ENCODE measurements at places on chromosomes 3 and 15. TPM values are rescaled to one million over a fixed set of nuclear protein-coding genes. Genes with fewer than 3 reads are reported as not detected.

- DNase-seq: no peak
Measured at GRCh38 chr3:179796421-179796820, 143.6 kb downstream of the USP13 start.

- no peak for DNase-seq
Measured at GRCh38 chr15:87877114-87877810, 379.3 kb downstream of the NTRK3 start.

GRCh38 chr15:88835119-88835518 is 31.9 kb downstream of the ACAN start:
- DNase-seq: no peak

- no peak for DNase-seq
Measured at GRCh38 chr15:96849271-96849900, 518.9 kb downstream of the NR2F2 start.

DNA sequence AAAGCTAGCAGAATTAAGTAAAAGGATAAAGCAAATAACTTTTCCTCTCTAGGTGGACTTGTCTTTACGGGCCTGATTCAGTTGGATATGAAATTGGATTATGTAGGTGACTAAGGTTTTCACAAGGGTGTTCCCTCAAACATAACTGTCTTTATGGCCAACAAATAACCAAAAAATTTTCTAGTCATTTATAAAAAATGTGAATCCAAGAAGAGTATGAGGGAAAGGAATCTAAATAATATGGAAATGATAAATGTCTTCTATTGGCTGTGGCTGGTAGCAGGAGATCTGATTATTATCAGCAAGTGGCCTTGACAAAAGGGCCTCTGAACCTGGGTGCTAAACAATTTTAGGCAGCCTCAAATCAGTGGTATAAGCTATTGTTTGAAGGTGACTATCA is 594.0 kb upstream of the UBE2E2 start:
- DNase-seq: no peak

DNA sequence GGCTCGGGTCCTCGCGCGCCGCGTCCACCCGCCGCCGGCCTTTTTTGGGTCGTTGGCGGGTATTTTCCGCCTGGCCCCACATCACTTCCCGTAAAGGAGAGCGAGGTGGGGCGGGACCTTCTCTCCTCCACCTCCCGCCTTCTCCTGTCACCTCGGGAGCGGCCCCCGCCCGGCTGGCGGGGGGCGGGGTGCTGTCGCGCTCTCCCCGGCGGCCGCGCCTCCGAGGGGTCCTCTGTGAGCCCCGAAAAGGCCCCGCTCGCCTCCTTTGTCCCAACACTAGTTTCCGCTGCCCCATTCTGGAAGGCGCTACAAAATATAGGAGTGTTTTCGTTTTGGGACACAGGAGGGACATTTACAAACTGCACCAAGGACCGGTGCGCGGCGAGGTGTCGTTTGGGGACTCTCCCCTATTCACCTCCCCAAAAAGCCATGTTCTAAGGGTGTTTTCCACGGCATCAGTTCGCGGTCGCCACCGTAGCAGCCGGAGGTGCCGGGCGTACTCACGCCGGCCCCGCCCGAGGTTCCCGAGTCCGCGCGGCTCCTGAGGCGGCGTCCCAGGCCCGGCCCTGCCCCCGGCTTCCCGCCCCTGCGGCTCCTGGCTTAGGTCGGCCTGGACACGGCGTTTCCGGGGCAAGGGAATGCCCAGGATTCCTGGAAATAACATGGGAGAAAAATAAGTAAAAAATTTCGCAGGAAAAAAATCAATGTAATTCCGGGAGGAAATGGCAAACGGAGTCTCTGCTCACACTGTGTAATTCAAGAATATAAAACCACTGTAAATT is at the start of gene RAB27A:
TSS of gene RAB27A (minus strand) at position 68 of the 782 bp plus-strand sequence. CDS start 54,879 bp downstream, outside the sequence.
- no peak for DNase-seq

GRCh38 chr3:115254492-115255196 is 107.6 kb upstream of the ZBTB20 start:
- DNase-seq: no peak

- no peak for DNase-seq
Measured at GRCh38 chr3:83515123-83515522, 1443.7 kb upstream of the CADM2 start.

GRCh38 chr3:32140943-32141342 is 34.5 kb downstream of the GPD1L start:
- no peak for DNase-seq

GRCh38 chr3:112744825-112745566 is 101.7 kb downstream of the CD200R1L start:
- DNase-seq: peak; percentile 75

DNA sequence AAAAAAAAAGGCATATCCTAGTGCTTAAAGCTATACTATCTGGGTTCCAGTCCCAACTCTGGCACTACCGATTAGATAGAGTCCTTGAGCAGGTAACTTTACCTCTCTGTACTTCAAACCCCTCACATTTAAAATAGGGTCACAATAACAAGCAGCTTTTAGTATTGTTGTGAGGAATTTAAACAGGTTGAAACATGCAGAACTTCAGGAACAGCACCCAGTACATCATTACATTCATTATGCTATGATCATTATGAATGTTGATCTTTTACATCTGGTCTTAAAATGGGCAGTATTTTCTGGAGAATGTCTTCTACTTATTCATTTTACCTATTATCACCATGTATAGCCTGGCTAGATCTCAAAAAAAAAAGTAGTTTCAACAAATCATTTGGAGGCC is 176.1 kb upstream of the CCDC54 start:
- no peak for DNase-seq

- no peak for DNase-seq
Measured at GRCh38 chr3:8524249-8524648, 22.6 kb downstream of the LMCD1 start.

Gene ZPLD1
- polyA plus RNA-seq: not detected

Gene MYO5C
- polyA plus RNA-seq: 8.5 TPM

Gene EXOG
- polyA plus RNA-seq: 14.8 TPM

Gene GOLGA6B
- 0.75 TPM for polyA plus RNA-seq

Gene GABRA5
- 0.25 TPM for polyA plus RNA-seq

Gene MNS1
- 5.4 TPM for polyA plus RNA-seq

Gene DNAJA4
- polyA plus RNA-seq: 92.8 TPM

Gene ZMYND10
- 1.1 TPM for polyA plus RNA-seq

Data from forelimb muscle (tissue), 1 donor.